Sigmoid colon (tissue), 7 donors: ENCODE measurements at places on chromosomes 6 and 20. TPM values are rescaled to one million over a fixed set of nuclear protein-coding genes. Genes with fewer than 3 reads are reported as not detected.

ZBTB12 gene
- 4.3 TPM for polyA plus RNA-seq

OR12D3 gene
- not detected for polyA plus RNA-seq

HLA-G gene
- 0.09 TPM for polyA plus RNA-seq

WFDC9 gene
- polyA plus RNA-seq, result not detected

CCR6 gene
- polyA plus RNA-seq, result not detected

OXT gene
- not detected for polyA plus RNA-seq

SIRPB1 gene
- polyA plus RNA-seq, result 0.98 TPM

TMEM200A gene
- polyA plus RNA-seq, result 5.3 TPM

TMC2 gene
- not detected for polyA plus RNA-seq

ACTL10 gene
- 0.60 TPM for polyA plus RNA-seq

C20orf173 gene
- not detected for polyA plus RNA-seq

BTNL2 gene
- polyA plus RNA-seq, result not detected

SLC2A10 gene
- polyA plus RNA-seq, result 8.6 TPM

C6orf89 gene
- 10.8 TPM for polyA plus RNA-seq

DNAH8 gene
- polyA plus RNA-seq, result 0.22 TPM

PPP1R14C gene
- polyA plus RNA-seq, result 19.8 TPM

GGTLC1 gene
- not detected for polyA plus RNA-seq

ALDH8A1 gene
- polyA plus RNA-seq, result not detected

SIRPG gene
- 11.0 TPM for polyA plus RNA-seq

RRAGD gene
- polyA plus RNA-seq, result 12.0 TPM

PRSS35 gene
- polyA plus RNA-seq, result not detected

NCR2 gene
- not detected for polyA plus RNA-seq

RHAG gene
- polyA plus RNA-seq, result not detected

PREX1 gene
- 22.9 TPM for polyA plus RNA-seq

LRRC73 gene
- polyA plus RNA-seq, result 0.47 TPM
